ENCODE measurements at places on chromosomes 5 and 9.

DNA sequence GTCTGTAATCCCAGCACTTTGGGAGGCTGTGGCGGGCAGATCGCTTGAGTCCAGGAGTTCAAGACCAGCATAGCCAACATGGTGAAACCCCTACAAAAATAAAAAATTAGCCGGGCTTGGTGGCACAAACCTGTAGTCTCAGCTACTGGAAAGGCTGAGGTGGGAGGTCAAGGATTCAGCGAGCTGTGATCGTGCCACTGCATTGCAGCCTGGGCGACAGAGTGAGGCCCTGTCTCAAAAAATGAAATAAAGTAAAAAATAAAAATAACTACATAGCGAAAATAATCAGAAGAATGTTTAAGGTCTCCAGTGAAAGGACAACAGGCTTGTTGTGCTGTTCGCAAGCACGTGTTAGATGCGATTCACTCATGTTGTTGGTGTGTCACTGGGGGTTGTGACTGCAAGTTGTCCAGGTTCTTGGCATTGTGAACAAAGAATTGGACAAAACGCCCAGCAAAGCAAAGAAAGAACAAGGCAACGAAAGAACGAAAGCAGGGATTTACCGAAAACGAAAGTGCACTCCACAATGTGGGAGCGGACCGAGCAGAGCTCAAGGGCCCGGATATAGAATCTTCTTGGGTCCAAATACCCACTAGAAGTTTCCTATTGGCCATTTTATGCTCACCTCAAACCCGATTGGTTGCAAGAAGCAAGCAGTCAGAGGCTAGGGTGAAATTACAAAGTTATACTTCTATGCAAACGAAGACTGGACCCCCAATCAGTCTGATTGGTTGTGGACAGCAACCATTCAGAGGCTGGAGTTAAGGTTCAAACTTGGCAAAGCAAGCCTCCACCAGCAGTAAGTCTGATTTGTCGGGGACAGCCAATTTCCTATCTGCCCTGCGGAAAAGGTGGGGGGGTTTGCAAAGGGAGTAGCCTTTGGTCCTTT lies 844 bp upstream of the MCCC2 start:
- DNase-seq, result peak; percentile 6

GRCh38 chr5:16690243-16690852 lies 73.6 kb upstream of the RETREG1 start:
- DNase-seq, result no peak

- DNase-seq, result peak; percentile 45
Measured at GRCh38 chr9:113715086-113715485, 161.0 kb upstream of the ZNF618 start.

DNA sequence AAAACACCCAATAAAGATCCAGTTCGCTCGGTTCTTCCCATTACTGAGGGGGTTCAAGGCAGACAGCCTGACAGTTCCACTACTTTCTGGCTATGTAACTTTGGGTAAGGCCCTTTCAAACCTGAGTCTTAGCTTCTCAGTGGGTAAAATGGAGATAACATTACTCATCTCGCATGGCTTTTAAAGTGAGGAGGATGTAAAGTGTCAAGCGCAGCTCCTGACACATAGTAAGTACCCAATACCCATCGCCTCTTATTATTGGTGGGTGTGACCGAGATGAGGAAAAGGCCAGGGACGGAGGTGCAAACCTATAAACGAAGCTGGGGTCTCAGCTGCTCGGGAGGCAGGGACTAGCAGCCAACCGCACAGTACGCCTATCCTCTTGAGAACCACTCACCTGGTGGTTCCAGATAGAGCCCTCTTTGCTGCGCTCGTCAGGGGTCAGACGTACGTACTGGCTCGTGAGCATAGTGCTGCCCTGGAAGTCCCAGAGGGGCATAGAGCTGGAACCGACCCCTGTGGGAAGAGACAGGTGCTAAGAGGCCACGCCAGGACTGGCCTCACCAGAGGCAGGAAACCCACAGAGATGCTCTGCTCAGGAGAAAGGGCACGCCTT lies 584 bp downstream of the LMAN2 start:
- no peak for DNase-seq

GRCh38 chr9:113558632-113559502 lies 95.3 kb downstream of the RGS3 start:
- no peak for DNase-seq

- DNase-seq, result no peak
Measured at GRCh38 chr5:132222649-132223038, 5.0 kb downstream of the P4HA2 start.

DNA sequence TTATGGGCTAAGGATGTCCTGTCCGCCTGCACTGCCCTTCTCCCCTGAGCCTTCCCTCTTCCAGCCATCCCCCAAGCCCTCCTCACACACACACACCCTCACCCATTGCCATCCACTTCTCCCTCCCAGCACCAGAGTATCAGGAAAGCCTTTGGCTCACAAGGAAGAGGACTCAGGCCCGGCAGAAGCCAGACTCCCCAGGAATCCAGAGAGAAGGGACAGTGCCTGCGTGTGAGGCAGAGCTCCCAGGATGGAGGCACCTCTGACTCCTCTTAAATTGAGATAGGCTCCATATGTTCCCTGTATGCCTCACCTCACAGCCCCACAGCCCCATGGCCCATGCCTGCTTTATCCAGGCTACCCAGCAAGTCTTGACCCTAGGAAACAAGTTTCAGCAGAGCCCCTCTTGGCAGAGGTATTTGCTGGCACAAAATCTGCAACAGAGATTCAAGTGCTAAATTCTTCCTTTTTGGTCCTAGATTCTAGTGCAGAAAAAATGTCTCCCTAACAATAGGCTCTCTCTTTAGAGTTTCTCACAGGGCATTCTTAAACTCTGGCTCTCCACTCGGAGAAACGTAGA lies 761 bp downstream of the IL17B start:
- DNase-seq, result no peak

DNA sequence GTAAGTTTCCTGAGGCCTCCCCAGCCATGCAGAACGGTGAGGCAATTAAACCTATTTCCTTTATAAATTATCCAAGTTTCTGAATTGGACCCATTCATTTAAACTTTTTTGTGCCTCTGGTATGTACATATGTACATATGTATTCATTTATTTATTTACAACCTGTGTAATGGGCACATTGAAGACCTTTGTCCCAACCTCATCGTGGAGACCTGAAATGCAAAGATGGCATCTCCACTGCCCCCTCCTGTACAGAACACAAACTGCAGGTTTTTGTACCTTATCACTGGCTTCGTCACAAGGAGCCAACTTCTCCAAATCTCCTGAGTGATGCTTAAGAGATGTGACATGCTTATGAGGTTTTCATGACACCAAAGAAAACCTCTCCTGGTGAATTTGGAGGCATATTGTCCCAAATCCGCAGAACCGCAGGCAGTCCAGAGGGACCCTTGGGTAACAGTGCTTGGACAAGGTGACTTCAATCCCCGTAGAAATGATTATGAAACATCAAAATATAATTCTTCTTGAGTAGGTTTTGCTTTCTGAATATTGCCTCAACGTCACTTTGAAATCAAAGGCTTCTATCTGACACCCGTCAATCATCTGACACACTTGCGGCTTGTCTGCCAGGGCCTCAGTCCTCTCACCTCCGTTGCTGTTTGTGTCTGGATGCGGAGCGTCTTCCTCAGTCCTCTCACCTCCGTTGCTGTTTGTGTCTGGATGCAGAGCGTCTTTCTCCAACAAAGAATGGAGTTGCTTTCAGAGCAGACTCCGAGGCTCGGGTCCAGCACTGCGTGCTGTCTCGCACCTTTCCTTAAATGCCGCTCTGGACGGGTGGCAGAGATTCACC lies 135.0 kb upstream of the IRX4 start:
- DNase-seq, result no peak

GRCh38 chr9:121855476-121855875 lies 204.0 kb downstream of the DAB2IP start:
- DNase-seq, result no peak

GRCh38 chr9:3027210-3027609 lies 183.3 kb upstream of the PUM3 start:
- no peak for DNase-seq

- DNase-seq, result no peak
Measured at GRCh38 chr5:50727149-50727496, 60.7 kb downstream of the PARP8 start.

DNA sequence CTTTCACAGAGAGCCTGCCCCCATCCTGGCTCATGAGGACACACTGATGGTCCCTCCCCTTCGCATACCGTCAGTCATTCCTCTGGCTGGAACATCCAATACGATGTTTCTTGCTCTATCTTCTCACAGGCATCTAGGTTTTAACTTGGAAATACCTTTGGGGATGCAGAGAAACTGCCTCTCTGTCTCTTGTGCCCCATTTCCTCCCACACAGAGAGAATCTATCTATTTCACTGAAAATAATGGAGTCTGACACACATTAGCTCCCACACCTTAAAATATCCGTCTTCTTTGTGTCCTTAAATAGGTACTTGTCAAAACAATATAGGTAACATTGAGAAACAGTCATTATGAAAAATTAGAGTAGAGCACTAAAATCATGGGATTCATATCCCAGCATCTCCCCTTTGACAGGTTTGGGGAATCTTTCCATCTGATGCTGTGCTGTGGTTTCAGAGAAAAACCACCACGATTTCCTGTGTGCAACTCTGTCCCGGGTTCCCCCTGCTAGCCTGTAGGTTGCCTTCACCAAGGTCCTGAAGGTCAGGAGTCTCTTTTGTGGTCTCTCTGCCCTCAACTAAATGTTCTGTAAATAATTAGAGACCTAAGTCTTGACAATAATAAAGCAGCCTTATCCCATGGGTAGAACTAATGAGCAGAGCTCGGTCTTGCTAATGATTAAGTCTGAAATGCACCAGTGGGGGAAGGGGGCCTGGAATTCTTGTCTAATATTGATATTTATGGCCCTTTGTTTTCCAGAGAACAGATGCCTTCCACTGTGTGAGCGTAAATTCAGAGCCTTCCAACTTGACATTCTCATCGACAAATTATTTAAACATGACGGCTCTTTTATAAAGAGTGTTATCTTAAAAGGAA lies 371.0 kb downstream of the ICE1 start:
- no peak for DNase-seq

- no peak for DNase-seq
Measured at GRCh38 chr9:89311346-89312221, 589 bp downstream of the CKS2 start.

DNA sequence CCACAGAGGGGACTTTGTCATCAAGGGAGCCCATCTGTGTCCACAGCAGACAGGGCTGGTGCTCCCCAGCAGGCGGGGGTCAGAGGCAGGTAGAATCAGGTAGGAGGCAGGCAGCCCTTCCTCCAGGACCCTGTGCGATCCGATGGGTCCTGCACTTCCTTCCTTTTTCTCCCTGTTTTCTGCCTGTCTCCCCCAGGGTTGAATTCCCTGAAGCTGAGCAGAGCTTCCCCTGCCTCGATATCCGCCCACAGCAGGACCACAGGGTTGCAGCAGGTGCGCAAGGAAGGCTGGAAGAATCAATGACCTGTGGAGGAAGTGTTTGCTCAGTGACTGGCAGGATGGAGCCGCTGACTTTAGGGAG lies 69.2 kb downstream of the MRPL36 start:
- DNase-seq, result no peak

DNA sequence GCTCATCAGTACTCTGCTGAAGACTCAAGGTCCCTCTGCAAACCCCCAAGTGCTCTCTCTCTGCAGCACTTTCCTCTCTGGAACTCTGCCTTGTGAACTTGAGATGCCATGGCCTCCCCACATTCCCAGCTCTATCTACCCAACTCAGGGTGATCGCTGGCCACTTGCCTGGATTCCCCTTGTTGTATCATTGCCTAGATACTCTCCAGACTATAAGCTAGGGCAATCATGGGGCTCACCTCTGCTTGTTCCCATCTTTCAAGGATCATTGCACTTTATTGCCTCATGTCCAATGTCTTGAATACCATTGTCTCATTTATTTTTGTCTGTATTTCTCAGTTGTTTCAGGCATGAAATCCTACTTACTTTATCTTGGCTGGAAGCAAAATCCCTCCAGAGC lies 144.1 kb downstream of the PLPPR1 start:
- DNase-seq, result peak; percentile 56

GRCh38 chr5:72154076-72154756 lies 46.9 kb downstream of the MAP1B start:
- no peak for DNase-seq

GRCh38 chr9:134847138-134847537 lies 33.5 kb upstream of the FCN2 start:
- DNase-seq, result no peak

DNA sequence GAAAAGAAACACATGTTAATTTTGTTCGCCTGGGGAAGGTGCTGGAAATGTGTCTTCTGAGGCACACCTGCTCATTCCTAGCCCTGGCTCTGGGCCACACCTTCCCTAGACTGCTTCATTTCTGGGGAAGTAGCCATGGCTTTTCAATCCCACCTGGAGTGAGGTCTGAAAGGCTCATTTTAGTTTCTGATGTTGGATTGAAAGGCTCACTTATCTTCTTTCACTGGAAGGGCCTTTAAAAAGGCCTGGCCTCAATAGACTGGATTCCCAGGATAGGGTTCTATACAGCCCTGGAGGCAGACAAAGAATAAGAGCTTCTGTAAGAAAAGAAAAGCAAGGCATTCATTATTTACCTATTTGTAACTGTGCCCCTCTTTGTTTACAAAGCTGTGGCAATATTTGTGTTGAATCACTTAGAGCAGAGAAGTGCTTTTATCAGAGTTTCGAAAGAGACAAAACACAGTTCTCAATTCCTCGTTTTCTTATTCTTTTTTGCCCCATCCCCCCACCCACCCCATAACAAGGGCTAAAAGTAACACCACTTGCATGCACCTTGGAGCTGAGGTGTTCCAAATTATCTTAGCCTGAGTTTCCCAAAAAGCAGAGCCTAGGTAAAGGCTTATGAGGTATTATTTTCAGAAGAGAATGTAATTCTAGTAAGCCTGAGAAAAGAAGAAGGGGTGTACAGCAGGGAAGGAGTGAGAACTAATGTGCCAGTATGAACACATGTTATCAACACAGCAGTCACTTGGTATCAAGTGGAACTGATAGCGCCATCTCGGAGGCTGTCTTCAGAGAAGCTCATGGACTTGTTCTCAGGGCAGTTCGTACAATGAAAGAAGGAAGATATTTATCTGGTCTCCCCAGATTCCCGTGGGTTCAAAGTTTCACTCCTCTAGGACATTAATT lies 413.1 kb downstream of the KCTD16 start:
- no peak for DNase-seq

DNA sequence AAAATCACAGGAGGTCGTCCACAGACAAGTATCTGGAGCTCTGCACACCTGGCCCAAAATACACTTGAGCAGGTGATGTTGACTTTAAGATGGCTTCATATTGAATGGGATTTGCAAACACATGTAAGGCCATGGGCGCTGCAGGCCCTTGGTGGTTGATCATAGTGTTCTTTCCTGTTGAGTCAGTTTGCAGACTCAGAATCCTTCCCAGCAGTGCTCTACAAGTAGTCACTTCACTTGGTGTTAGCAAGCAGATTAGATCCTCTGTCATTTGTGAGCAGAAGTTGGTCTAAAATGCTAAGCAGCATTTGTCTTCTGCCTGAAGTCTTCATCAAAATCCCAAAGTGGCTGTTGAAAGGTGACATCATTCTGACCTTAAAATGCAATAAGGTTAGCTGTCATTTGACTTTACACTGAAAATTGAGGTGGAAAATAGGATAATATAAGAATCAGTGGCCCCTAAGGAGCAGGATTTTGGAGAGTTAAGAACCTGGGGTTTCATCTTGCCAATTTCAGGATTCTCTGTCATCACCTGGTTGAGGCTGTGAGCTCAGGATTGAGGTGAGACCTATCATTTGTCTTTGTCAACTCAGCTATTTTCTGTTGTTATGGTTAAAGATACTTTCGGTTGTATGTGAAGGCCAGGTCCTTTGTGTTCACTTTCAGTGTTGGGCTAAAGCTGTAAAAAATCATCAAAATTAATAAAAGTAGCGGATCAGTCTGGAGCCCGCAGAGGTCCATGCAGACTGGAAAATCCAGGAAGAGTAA lies 114.5 kb downstream of the LRRC70 start:
- no peak for DNase-seq

Data from epithelial cell of proximal tubule (primary cell).